Large intestine (tissue), 12 donors: ENCODE measurements at places on chromosomes 5 and 9. TPM values are rescaled to one million over a fixed set of nuclear protein-coding genes. Genes with fewer than 3 reads are reported as not detected.
A peak's percentile ranks its signal among the peaks of the same experiment; 100 is the strongest.

Gene NPR2
- polyA plus RNA-seq, result 15.3 TPM

Gene HSDL2
- polyA plus RNA-seq, result 49.3 TPM

Gene NR5A1
- 0.09 TPM for polyA plus RNA-seq

DNA sequence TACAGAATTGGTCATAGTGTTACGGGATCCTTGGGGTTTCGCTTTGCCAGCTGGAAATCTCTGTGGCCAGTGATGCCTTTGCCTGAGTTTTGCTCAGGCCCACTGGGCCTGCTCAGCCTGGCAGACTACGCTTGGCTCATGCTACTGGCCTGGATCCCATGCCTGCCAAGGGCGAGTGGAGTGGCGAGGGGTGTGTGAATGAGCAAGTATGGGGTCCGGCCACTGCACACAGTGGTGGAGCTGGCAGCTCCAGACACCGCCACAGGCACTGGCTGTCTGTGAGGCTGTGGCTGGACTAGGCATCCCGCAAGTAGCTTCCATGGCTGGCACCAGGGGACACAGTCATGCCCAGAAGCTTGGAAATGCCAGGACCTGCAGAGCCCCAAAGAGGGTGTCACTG lies 240.3 kb downstream of the ARRDC3 start:
- no peak for DNase-seq

- DNase-seq, result no peak
Measured at GRCh38 chr9:132726576-132727130, 56.4 kb downstream of the GTF3C4 start.

DNA sequence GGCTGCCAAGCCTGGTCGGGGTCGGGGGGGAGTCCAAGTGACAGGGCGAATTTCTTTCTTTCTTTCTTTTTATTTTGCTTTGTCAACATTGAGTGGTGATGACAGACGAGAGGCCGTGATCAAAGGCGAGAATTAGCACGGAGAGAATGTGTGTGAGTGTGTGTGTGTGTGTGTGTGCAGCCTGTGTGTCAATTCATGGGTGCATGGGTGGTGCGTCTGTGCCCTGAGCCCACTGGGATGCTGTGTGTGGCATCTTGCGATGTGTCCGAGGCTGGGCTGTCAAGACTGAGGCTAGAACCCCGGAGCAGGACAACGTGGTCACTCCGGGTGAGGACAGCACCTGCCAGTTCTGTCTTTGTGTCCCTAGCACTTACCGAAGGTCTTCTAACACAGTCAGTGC lies 4.7 kb upstream of the FIBCD1 start:
- no peak for DNase-seq

GRCh38 chr5:155475318-155475717 lies 461.8 kb downstream of the KIF4B start:
- DNase-seq, result no peak

- no peak for DNase-seq
Measured at GRCh38 chr5:174999581-174999980, 275.2 kb downstream of the MSX2 start.

GRCh38 chr5:95730011-95730700 lies 980 bp upstream of the RHOBTB3 start:
- DNase-seq, result no peak

- DNase-seq, result no peak
Measured at GRCh38 chr9:132943651-132944293, 644 bp downstream of the TSC1 start.

GRCh38 chr9:1916095-1916494 lies 99.1 kb upstream of the SMARCA2 start:
- no peak for DNase-seq

Gene PITX1
- polyA plus RNA-seq, result 19.6 TPM

Gene DMRT3
- polyA plus RNA-seq, result not detected

DNA sequence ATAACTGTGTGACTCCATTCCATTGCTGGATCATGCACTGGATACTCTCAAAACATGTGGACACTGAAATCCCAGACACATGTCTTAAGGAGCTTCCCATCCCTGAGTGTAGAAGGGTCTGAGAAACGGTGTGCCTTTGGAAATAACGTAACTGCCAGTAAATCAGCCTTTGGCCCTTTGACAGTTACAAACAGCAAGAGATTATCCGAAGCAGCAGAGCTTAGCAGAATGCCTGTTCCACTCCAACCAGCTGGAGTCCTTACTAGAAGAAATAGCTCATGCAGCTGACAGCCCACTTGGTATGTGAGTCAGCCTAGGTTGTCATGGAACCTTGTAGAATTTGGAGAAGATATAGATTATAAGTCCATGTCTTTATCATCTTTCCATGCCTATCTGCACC lies 7.0 kb downstream of the TMEM252 start:
- peak; percentile 27 for DNase-seq

DNA sequence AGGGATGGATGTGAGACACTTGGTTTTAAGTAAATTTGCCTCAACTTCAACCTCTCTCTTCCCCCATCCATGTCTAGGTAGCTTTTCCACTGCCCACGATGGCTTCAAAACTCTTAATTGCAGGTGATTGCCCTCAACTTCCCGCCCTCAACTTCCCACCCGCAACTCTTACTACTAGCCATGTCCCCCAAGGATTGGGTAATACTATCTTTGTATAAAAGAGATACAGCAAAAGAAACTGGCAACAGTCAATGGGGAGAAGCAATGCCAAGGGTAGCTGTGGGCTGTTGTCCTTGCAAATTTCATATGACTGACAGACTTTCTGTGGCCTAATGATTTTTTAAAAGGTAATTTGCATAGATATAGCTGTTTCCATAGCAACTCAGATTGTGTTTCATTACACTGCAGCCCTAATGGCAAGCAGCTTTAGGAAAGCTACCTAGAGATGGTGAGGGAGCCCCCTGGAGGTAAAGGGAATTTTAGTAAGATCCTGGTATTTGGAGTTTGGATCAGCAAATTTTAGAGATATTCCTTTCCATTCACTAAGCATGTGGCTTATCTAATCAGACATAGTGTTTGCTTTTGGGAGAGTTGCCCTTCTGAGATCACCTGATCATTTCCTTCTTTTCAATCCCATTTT lies 421.5 kb upstream of the DAP start:
- peak; percentile 14 for DNase-seq

DNA sequence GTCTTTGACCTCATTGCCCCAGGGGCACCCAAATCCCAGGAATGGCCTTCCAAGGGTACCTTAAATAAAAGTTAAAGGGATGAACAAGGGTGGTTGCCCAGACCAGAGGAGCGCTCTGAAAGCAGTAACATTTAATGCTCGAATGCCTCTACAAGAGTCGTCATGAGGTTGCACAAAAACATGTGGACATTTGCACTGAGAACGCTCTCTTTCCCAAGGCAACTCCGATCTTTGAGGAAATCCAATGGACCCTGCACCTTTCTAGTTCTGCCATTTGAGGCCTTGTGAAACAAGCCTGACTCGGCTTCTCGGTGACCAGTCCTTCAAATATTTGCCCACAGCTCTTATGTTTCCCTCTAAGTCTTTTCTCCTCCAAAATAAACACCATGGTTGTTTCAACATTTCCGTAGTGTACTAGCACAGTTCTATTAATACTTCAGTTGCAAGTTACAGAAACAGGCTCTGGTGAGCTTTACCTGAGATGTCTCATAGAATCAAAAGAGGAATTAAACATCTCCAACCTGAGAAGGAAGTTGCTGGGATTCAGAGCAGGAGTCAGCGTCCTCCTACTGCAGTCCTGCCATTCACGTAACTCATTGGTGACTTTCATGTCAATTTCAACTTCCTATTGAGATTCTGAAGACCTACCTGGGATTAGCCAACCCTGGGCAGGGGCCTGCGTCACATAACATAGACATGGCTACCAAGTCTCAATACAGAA lies 168.8 kb upstream of the RAI14 start:
- DNase-seq, result peak; percentile 73

- no peak for DNase-seq
Measured at GRCh38 chr5:133323494-133324457, 272.0 kb downstream of the HSPA4 start.

GRCh38 chr9:123234853-123235252 lies 33.5 kb downstream of the STRBP start:
- no peak for DNase-seq
